ENCODE measurements at places on chromosomes 1 and 21.
A peak's percentile ranks its signal among the peaks of the same experiment; 100 is the strongest.

DNA sequence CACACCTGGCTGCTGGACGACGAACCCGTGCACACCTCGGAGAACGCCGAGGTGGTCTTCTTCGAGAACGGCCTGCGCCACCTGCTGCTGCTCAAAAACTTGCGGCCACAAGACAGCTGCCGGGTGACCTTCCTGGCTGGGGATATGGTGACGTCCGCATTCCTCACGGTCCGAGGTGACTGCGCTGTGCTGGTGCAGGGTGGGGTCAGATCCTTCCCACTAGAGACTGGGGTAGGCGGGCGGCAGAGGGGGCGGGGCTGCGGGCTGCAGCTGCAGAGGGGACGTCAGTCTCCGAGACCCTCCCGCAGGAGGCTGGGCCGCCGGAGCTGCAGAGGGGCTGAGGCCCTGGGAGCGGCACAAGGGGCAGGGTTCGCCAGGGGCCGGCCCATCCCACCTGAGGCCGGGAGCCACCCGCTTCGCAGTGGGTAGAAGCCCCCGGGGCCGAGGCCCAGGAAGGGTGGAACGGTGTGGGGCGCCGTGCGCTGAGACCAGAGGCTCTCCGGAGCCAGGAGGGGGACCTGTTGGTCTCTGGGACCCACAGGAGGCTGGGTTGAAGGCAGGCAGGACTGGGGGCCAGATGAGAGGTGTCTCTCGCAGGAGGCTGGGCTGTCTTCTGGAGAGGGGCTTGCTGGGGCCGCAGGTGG is 90.6 kb downstream of the TRIM11 start:
- no peak for DNase-seq

- DNase-seq: no peak
Observed at GRCh38 chr1:21869620-21870121, 57.6 kb downstream of the LDLRAD2 start.

DNA sequence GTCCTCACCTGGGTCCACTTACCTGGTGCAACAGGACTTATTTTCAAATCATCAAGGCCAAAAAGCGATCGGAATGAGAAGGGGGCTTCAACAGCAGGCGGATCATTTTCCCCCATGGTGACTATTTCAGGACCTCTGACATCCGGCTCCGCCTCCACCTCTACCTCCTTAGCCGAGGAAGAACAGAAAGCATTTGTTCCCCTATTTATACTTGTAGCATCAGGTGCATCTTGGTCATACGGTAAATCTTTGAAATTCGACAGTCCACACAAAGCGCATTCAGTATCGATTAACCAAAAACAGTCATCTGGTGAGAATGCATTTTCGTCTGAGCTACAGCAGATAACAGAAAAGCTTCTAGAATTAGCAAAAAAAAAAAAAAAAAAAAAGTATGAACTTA is 550 bp downstream of the TMPRSS3 start:
- no peak for DNase-seq

GRCh38 chr21:36125512-36126207 is 9.2 kb upstream of the CBR3 start:
- DNase-seq: peak; percentile 28

GRCh38 chr1:74463333-74463988 is 49.0 kb downstream of the LRRC53 start:
- no peak for DNase-seq

GRCh38 chr21:25561668-25562641 is 45.3 kb downstream of the MRPL39 start:
- DNase-seq: peak; percentile 66

GRCh38 chr1:178945763-178946266 is 74.9 kb upstream of the ANGPTL1 start:
- DNase-seq: no peak
